ENCODE measurements at places on chromosomes 1 and 21.
A peak's percentile ranks its signal among the peaks of the same experiment; 100 is the strongest.

GRCh38 chr1:117686907-117687306 lies 81.1 kb downstream of the TENT5C start:
- no peak for DNase-seq

DNA sequence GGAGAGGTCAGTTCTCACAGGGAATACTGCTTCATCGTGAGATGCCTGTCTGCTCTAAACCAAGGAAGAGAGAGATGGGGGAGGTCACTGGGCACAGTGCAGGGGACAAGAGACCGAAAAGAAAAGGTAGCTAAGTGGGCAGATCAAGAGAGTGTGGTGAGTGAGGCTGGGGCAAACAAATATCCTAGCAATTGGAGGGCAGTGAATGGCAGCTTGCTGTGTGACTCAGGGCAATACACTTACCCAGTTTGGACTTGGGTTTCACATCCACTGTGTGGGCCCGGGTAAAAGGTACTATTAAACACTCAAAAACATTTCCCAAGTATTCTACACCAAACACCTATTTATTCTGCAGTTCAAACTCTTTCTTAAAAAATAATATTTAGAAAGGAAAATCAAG lies 10.2 kb downstream of the PLXNA2 start:
- no peak for DNase-seq

DNA sequence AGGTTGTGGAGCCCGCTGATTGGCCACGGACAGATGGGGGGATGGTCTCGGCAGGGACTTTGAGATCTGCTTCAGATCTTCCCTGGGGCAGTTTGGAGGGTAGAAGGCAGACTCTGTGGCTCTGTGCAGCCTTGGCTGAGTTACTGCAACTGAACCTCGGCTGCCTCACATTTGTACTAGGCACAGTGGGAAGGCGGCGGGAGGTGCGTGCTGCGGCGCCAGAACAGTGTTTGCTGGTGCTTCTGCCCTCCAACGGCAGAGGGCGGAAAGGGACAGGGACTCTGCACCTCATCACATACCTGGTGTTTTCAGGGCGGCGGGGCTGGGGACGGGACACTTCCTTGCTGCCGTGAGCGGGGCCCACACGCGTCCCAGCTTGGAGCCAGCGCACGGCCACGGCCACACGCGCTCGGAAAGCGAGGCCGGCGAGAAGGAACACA lies 26.2 kb downstream of the SLC66A1 start:
- no peak for DNase-seq

GRCh38 chr1:202122639-202123335 lies at the start of gene GPR37L1:
GPR37L1 (plus strand) TSS chr1:202122917; CDS start chr1:202122964, 47 bp downstream.
- peak; percentile 80 for DNase-seq

DNA sequence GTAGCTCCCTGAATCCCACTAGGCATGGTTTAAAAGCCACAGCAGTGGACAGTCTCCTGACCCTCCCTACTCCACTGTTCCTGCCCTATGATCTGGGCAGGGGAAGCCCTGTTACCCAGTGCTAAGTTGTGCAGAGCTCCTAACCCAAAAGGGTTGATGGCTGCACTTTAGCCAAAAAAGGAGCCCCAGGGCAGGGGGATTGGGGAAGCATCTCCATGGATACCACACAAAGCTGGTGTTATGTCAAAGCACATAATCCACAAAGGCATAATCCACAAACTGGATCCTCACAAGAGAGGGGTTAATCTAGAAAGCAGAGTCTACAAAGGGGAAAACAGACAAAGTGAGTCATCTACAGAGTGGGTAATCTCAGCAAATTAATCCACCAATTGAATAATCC lies 5.7 kb downstream of the RSPO1 start:
- no peak for DNase-seq

GRCh38 chr1:231690059-231690458 lies 63.5 kb downstream of the DISC1 start:
- peak; percentile 27 for DNase-seq

DNA sequence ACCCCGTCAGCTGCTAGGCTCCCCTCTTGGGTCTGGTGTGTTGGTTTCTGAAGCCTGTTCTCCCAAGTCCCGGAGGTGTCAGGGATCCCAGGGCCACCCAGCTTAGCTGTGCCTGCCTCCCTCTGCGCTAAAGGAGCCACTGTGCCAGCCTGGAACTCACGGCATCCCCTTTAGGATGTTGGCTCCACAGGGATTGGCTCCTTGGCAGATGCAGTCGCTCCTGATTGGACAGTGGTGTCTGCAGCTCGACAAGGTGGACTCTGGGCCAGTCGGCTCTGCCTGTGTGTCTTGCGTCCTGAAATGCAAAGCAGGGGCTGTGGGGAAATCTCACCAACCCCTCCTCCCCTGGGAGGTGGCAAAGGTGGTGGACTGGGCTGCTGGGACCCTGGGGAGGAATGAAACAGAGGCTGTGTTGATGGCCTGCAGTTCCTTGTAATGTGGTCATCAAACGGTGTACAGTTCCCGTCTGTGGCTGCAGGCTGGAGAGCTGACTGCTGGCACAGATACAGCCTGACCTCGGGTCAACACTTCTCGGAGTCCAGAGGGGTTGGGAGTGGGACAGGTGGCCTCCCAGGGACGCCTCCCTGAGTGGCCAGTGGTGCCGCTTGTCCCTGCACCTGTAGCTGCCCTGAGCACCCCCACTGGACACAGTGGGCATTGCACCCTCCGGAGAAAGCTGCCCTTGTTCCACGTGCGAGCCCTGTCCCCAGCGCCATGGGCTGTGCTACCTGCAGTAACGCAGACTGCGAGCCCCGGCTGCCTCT lies 11.5 kb upstream of the KCNAB2 start:
- DNase-seq = peak; percentile 55

- DNase-seq = no peak
Observed at GRCh38 chr1:233328142-233328921, 808 bp downstream of the MAP3K21 start.

GRCh38 chr1:42961312-42962091 lies 2.8 kb upstream of the SLC2A1 start:
- DNase-seq = no peak
